ENCODE measurements at places on chromosomes 2 and 18.

DNA sequence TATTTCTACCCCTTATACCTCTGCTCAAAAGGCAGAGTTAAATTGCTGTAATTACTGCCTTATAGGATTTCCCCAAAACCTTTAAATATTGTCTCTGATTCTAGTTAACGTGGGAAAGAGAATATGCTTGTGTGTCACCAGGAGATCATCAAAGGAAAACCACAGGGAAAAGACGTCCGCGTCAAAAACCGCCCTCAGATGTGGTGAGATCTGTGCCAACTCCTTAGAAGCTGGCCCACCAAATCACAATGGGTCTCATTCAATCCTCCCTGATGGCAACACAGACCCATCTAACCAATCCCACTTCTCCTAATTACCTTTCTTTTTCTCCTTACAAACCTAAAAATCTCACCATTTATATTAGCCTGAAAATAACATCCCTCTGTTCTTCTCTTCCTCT is 25.4 kb downstream of the VPS54 start:
- no peak for DNase-seq

- no peak for DNase-seq
These were observed 47.8 kb upstream of the NABP1 start for GRCh38 chr2:191629976-191630712.

DNA sequence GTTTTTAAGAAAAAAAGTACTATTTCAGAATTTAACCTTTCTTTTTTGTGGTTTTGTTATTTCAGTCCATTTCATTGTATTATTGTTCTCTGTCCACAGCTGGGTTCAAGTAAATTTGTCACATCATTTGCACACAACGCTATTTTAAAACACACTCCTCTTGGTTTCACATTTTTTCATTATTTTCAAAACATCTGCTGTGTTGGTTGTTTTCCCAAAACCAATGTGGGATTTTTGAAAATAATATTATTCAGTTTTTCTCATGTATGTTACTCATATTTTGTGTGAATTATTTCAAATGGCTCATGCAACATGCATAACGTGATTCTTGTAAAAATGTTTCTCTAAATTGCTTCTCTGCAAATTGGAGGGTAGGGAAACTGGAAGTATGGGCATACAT is 589.2 kb downstream of the METTL4 start:
- no peak for DNase-seq

GRCh38 chr2:28583899-28584553 is 88.2 kb downstream of the PLB1 start:
- DNase-seq: peak; percentile 59

DNA sequence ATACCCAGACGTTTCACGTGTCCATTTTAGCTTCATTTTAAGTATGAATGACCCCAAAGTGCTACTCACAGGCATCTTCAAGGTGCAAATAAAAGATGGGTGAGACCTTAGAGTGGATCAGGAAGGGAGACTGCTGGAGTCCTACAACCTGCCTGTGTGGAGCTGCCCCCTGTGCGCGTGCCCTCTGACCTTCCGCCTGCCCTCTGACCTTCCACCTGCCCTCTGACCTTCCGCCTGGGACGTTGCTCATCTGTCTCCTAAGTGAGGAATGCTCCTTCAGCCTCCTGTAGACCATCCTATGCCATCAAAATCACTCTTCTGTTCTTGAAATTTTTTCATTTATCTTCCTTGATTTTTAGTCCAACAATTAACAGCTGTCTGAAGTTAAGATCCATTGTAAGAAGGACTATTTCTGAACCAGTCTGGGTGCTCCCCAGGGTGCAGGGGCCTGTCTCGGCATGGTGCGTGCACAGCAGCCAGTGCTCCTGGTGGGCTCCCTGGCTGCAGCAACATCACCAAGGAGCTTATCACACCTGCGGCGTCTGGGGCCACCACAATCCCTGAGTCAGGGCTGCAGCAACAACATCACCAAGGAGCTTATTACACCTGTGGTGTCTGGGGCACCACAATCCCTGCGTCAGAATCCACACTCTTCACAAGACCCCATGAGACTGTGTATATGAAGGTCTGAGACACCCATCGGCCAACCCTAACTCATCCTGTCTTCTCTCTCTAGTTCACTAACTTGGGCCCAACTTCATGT is 86.0 kb downstream of the TPO start:
- DNase-seq: no peak

- no peak for DNase-seq
These were observed 150.7 kb upstream of the KLF7 start for GRCh38 chr2:207316484-207316883.

- no peak for DNase-seq
These were observed 25.4 kb downstream of the SH3BP4 start for GRCh38 chr2:234977228-234977679.

Measured in AG09319 (cell line).